ENCODE measurements at places on chromosomes 13 and 19. TPM values are rescaled to one million over a fixed set of nuclear protein-coding genes. Genes with fewer than 3 reads are reported as not detected.

Gene FFAR1
- 1.8 TPM for polyA plus RNA-seq

DNA sequence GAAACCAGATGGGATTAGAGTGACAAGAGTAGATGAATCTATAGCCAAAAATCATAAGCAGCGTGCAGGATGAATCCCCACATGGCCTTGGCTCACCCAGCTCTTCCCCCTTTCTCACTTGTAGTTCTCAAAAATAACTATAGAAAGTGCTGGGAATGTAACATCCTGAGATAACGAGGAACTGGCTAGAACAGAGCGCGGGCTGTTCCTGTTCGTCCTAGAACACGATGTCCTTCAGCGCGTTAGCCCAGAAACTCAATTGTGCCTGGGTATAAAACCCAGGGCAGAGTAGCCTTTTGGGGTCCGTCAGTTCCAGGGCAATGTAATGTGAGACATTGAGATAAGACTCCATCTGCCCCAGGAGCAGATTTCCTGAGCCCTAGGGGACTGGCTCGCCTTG, 326.2 kb downstream of the TSHZ3 start:
- no peaks in the 10 kb centered on the region for H3K36me3 ChIP-seq
- no peak overlapping the region for H3K4me3 ChIP-seq
- H3K4me1 ChIP-seq: no peaks in the 10 kb centered on the region
- H3K27ac ChIP-seq: no peak overlapping the region

GRCh38 chr19:12867120-12868099, 13.8 kb downstream of the DNASE2 start:
- H3K36me3 ChIP-seq: no peaks in the 10 kb centered on the region
- H3K4me3 ChIP-seq: peak overlapping the region; percentile 41
- peak; percentile 74 for DNase-seq
- no peak overlapping the region for H3K27ac ChIP-seq
- H3K27me3 ChIP-seq: peaks cover 3% of the 10 kb centered on the region

- no peaks in the 10 kb centered on the region for H3K27me3 ChIP-seq
- H3K27ac ChIP-seq: no peak overlapping the region
- peak; percentile 71 for DNase-seq
- H3K36me3 ChIP-seq: no peaks in the 10 kb centered on the region
- no peaks in the 10 kb centered on the region for H3K4me1 ChIP-seq
- H3K4me3 ChIP-seq: no peak overlapping the region
These were observed 82.2 kb downstream of the SLAIN1 start for GRCh38 chr13:77779552-77780272.

GRCh38 chr19:5139583-5140325, 170.8 kb downstream of the KDM4B start:
- no peaks in the 10 kb centered on the region for H3K27me3 ChIP-seq
- no peak overlapping the region for H3K27ac ChIP-seq
- no peaks in the 10 kb centered on the region for H3K4me1 ChIP-seq
- H3K4me3 ChIP-seq: no peak overlapping the region
- peaks cover 68% of the 10 kb centered on the region for H3K36me3 ChIP-seq
- DNase-seq: no peak

GRCh38 chr19:2339644-2340310, 11.3 kb downstream of the SPPL2B start:
- no peaks in the 10 kb centered on the region for H3K27me3 ChIP-seq
- H3K4me3 ChIP-seq: no peak overlapping the region
- H3K4me1 ChIP-seq: peaks cover 3% of the 10 kb centered on the region
- no peak overlapping the region for H3K27ac ChIP-seq

Gene SMIM44
- polyA plus RNA-seq: 1.6 TPM

Gene LIN7B
- polyA plus RNA-seq: 7.8 TPM

GRCh38 chr13:94414708-94415107, 64.8 kb downstream of the DCT start:
- no peak overlapping the region for H3K4me3 ChIP-seq
- H3K36me3 ChIP-seq: no peaks in the 10 kb centered on the region
- peak; percentile 65 for DNase-seq
- H3K27ac ChIP-seq: peak overlapping the region; percentile 14
- no peaks in the 10 kb centered on the region for H3K27me3 ChIP-seq

DNA sequence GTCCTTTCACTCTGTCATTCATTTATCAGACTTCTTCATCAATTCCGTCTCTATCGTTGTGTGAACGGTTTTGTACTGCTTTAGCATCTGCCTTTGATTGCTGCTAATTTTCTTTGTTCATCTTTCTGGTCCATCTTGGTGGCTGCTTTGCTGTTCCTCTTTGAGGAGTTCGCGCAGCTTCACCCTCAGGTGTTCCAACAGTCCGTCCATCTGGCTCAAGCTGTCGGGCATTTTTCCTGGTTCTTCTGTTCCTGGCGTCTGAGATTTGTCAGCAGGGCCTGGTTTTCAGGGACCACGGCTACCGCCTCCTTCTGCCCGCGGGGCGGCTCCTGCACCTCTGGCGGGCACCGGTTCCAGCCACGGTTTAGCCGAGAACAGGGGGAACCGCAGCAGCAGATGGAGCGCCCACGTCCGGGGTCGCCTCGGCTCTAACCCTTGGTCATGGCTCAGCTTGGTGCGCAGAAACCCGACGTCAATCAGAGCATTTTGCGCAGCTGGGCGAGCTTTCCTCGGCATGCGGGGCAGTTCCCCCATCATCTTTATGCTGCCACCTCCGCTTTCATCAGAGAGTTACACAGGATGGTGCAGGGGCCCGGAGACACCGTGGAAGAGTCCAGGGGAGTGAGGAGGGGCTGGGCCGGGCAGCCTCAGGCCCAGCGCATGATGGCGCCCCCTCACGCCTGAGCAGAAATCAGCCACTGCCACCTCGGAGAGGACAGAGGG, 89.5 kb downstream of the ZNF100 start:
- no peaks in the 10 kb centered on the region for H3K27me3 ChIP-seq
- DNase-seq: no peak
- H3K4me3 ChIP-seq: peak overlapping the region; percentile 35
- H3K36me3 ChIP-seq: no peaks in the 10 kb centered on the region

DNA sequence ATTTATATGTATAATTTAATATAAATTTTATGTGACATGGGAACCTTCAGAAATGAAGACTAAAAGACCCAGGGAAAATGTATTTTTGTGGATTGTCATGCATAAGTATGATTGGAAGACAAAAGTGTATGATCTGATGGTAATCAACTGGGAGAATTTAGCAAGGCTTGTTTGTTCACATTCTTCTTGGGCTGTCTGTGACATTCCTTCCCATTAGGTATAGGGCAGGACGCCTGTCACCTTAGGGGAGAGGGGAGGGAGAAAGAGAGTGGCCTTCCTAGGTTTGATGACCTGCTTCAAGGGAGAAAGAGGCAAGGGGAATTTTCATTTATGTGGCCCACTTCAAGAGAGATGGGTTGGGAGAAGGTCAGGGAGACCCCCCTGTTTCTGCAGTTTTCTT, 22.4 kb downstream of the PIBF1 start:
- H3K27me3 ChIP-seq: no peaks in the 10 kb centered on the region
- H3K4me1 ChIP-seq: peaks cover 2% of the 10 kb centered on the region
- H3K4me3 ChIP-seq: no peak overlapping the region
- no peak for DNase-seq

- no peaks in the 10 kb centered on the region for H3K4me1 ChIP-seq
- no peak overlapping the region for H3K4me3 ChIP-seq
- DNase-seq: no peak
These were observed 210.3 kb upstream of the PCDH9 start for GRCh38 chr13:67440236-67440975.

DNA sequence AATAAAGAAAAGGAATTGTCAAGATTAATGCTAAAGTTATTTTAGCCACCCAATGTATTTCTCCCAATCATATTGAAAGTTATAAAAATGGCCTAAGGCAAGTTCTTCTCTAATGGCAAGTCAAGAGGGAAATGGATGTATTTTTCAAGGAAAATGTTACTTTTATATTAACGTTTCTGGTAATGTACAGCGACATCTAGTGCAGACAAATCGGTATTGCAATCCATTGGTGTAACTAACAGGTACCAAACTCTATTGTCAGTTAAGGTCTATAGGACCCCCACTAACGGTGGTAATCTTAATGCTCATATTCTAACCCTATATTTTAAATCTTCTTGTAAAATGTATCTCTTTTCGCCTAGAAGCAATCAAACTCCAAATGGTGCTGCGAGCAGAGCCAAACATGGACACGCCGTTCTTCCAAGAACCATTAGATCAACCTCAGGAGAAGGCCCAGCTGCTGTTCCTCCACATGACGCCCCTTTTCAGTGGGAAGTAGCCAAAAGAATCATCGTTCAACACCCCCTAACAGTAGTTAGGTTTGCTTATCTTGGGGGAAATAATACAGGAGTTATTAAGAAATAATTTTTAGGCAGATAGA, 98.5 kb upstream of the PABPC3 start:
- H3K4me3 ChIP-seq: no peak overlapping the region
- peaks cover 8% of the 10 kb centered on the region for H3K27me3 ChIP-seq
- H3K4me1 ChIP-seq: no peaks in the 10 kb centered on the region

DNA sequence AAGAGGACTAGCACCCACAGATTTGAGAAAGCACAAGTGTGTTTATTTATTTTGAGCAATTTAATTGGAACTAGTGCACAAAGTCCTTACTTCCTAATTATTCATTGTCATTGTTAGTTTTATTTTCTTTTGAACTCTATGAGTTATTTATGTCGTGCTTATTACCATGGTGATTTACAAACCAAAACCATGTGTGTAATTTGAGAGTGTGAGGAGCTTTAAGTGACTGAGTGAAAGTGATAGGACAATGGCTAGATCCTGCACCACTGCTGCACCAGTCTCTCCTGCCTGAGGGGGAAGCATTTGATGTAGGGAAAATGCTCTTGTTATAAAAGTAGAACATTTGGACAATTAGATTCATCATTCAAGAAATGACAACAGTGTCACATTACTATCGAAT, 172.3 kb upstream of the KLF12 start:
- no peaks in the 10 kb centered on the region for H3K4me1 ChIP-seq
- no peaks in the 10 kb centered on the region for H3K36me3 ChIP-seq
- H3K27ac ChIP-seq: no peak overlapping the region
- DNase-seq: peak; percentile 24
- H3K4me3 ChIP-seq: no peak overlapping the region
- no peaks in the 10 kb centered on the region for H3K27me3 ChIP-seq

GRCh38 chr13:102700088-102701031, 5.5 kb upstream of the METTL21C start:
- no peak overlapping the region for H3K27ac ChIP-seq
- no peaks in the 10 kb centered on the region for H3K4me1 ChIP-seq
- H3K4me3 ChIP-seq: no peak overlapping the region
- peaks cover 4% of the 10 kb centered on the region for H3K27me3 ChIP-seq
- DNase-seq: no peak

DNA sequence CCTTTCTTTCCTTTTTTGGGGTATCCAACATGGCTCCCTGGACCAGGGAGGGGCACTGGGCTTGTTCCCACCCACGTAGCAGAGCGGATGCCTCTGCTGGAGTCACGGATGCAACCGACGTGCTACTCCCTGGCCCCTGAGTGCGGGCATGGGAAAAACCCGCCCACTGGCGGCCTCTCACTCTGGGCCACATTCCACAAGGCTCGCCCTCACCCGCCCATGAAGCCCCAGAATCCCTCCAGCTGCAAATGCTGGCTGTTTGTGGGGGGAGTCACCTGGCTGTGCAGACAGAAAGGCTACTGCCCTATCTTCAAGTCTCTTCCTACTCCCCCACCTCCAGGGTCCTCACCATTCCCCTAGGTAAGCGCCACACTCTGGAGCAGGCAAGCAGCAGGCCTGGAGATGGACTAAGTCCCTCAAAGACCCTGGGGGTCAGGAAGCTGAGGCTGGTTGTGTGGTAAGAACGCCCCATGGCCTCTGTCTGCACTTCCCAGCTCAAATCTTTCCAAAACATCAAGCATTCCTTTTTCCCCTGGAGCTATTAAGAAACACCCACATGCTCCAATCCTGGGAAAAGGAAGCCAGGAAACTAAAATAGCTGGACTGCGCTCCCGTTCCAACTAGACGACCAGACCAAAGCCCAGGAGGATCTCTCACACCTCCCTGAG, 17.9 kb upstream of the EPHX3 start:
- H3K27ac ChIP-seq: peak overlapping the region; percentile 30
- DNase-seq: no peak
- H3K4me3 ChIP-seq: no peak overlapping the region
- H3K36me3 ChIP-seq: peaks cover 90% of the 10 kb centered on the region

- H3K36me3 ChIP-seq: no peaks in the 10 kb centered on the region
- H3K4me3 ChIP-seq: no peak overlapping the region
- peaks cover 13% of the 10 kb centered on the region for H3K27me3 ChIP-seq
- DNase-seq: no peak
- H3K4me1 ChIP-seq: no peaks in the 10 kb centered on the region
These were observed 77.5 kb downstream of the ZNF536 start for GRCh38 chr19:30449673-30450072.

DNA sequence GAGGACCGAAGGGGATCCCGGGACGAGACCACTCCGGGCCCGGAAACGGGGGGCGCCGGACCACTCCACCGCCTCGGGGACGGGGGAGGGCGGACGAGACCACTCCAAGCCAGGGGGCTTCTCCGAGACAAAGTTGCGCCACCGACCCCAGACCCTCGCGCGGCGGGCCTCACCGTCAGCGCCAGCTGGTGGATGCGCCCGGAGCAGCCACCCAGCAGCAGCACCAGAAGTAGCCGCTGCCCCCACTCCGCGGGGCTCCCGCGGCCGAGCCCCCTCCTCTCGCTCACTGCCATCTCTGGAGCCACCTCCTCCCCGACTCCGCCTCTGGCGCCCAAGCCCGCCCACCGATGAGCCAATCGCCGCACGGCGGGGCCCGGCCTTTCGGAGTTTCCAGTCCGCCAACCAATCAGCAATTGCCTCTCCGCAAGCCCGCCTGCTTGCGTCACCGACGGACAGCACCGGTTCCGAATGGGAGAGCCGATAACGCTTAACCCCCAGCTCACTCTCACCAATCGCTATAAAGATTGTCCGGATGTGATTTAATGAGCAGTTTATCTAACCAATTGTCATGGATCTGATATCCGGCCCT, at the start of gene GPR108:
TSS of gene GPR108 (minus strand) at position 297 of the 589 bp plus-strand sequence. CDS start at position 293, 4 bp downstream.
- H3K36me3 ChIP-seq: peaks cover 16% of the 10 kb centered on the region
- peaks cover 26% of the 10 kb centered on the region for H3K4me1 ChIP-seq
- DNase-seq: peak; percentile 100
- peak within 1 kb of the TSS; percentile 79 for H3K4me3 ChIP-seq

DNA sequence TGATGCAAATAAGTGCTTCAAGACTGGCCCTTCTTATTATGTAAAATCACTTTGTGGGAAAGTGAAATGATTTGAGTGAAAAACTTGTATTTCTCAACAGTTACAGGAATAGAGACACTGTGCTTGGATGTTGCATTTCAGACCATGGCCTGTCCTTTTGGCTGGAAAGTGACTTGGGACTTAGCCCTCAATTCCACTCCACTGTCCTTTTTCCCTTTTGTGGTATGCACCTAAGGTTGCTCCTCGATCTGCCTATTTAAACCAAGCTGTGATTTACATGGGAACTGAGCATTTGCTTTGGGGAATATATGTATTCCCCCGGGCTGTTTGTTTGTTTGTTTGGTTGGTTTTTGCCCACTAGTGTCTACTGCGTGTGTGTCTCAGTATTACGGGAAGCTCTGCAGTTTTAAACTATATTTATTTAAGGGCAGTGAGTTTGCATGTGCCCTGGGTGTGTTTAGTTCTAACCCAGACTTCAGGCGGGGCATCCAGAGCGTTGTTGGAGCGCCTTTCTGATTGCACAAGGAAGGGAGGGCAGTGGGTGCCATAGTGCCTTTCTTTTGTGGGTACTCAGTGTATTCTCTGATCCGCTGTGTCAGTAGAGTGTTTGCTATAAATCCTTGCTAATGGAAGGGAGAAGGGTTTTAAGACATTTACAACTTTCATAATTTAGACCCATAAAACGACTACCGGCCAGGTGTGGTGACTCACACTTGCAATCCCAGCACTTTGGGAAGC, 18.2 kb upstream of the RNF113B start:
- no peak overlapping the region for H3K4me3 ChIP-seq
- no peak overlapping the region for H3K27ac ChIP-seq
- no peak for DNase-seq
- H3K36me3 ChIP-seq: no peaks in the 10 kb centered on the region
- H3K4me1 ChIP-seq: peaks cover 3% of the 10 kb centered on the region
- H3K27me3 ChIP-seq: no peaks in the 10 kb centered on the region

Gene SKA3
- polyA plus RNA-seq: 5.3 TPM

GRCh38 chr19:35935911-35936737, at the start of gene LRFN3:
Gene LRFN3 (plus strand): TSS chr19:35936374. CDS start chr19:35939426, 3,052 bp downstream.
- H3K27ac ChIP-seq: no peak within 1 kb of the TSS
- peak; percentile 75 for DNase-seq
- H3K27me3 ChIP-seq: no peaks in the 10 kb centered on the region
